Hindlimb muscle (tissue), 1 donor: ENCODE measurements at places on chromosomes 1 and 21.

DNA sequence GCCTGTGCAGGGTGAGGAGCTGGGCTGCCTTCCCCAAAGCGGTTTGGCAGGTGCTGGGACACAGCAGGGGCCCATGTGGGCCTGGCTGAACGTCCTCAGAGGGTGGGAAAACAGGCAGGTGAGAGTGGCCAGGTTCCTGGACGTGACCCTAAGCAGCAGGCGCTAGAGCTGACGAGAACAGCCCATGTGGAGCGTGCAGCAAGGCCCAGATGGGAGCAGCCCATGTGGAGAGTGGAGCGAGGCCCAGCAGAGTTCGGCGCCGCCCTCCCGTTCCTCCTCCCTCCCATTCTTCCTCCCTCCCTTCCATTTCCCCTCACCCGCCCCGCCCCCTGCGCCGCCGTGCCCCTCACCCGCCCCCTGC is 314.4 kb upstream of the VAMP3 start:
- DNase-seq = no peak

- no peak for DNase-seq
These were observed 464.3 kb upstream of the DEPDC1 start for GRCh38 chr1:68961143-68961542.

- no peak for DNase-seq
These were observed 359.2 kb upstream of the NCAM2 start for GRCh38 chr21:20639026-20639425.

- no peak for DNase-seq
These were observed 30.1 kb downstream of the PRDM15 start for GRCh38 chr21:41848958-41849580.

DNA sequence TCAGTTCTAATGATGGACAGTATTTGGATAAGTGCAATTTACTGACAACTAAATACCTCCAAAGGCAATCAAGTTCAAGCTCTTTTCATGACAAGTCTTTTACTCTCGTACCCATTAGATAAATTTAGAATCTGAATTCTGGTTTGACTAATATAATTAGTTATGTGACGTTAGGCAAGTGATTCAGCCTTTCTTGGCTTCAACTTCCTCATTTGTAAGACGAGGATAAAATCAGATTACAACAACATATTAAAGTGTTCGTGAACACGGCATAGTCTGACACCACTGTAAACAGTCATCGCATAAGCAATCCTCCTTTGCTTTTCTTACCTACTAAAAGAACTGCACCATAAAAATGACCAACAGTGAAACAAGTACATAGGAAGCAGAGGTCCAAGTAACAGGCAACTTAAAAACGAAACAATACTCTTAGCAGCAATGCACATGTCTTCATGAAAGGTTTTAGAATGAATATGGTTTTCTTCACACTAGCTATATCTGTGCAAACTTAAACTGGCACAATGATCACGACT is 25.7 kb downstream of the COA6 start:
- DNase-seq = no peak

DNA sequence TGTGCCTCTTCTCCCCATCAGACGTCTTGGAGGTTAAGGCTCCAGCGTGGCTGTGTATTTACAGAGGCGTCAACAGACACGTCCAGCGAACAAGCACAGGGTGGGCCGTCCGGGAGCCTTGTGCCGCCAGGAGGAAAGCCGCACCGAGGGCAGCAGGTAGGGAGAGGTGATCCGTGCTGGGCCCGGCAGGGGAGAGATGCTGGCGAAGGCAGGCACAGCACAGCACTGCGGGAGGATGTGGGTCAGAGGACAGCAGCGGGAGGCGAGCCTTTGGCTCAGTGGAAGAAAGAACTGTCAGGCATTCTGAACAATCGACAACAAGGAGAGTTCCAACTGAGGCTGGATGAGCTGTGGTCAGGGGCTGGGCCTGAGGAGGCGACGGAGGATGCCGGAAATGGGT is 144.1 kb upstream of the TNR start:
- DNase-seq = no peak

DNA sequence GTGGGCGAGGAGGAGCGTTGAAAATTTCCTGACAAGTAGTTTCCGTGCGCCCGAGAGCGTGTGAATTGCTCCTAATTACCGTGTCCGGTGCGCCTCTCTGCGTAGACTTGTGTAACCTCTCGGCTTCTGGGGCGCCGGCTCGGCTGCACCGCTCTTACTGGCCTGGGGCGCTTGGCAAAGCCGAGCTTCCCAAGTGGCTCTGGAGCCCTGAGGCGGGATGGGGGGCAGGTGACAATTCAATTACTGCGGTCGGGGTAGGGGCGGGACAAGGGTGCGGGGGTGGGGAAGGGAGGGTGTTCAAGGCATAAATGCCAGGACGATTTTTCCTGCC is 392 bp upstream of the DMRTA2 start:
- DNase-seq = no peak

- DNase-seq = no peak
These were observed 506.8 kb downstream of the NPHP4 start for GRCh38 chr1:5485436-5485835.

DNA sequence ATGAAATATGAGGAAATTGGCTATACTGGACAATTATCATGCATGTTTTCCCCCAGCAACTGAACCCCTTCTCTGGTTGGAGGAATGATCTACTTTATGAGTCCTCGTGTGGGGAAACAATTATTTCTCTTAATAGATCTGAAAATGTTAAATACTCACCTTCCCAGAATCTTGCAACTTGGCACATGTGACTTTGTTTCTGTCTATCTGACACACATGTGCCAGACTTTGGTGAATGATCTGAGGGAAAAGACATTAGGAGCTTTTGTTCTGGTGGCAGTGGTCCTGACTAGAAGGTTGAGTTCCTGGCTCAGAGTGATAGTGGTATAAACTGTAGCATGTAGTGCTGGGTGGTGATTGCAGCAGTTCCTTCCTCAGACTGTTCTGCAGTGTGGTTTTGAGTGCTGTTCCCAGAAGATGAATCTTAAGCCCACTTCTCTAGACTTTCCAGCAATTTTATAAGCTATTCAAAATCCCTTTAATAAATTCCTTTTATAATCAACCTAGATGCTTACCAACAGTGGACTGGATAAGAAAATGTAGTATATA is 59.3 kb upstream of the B3GALNT2 start:
- no peak for DNase-seq

GRCh38 chr21:41406340-41406739 is 19.7 kb upstream of the MX1 start:
- DNase-seq = no peak

GRCh38 chr1:156522443-156522970 is 21.9 kb upstream of the MEF2D start:
- no peak for DNase-seq

DNA sequence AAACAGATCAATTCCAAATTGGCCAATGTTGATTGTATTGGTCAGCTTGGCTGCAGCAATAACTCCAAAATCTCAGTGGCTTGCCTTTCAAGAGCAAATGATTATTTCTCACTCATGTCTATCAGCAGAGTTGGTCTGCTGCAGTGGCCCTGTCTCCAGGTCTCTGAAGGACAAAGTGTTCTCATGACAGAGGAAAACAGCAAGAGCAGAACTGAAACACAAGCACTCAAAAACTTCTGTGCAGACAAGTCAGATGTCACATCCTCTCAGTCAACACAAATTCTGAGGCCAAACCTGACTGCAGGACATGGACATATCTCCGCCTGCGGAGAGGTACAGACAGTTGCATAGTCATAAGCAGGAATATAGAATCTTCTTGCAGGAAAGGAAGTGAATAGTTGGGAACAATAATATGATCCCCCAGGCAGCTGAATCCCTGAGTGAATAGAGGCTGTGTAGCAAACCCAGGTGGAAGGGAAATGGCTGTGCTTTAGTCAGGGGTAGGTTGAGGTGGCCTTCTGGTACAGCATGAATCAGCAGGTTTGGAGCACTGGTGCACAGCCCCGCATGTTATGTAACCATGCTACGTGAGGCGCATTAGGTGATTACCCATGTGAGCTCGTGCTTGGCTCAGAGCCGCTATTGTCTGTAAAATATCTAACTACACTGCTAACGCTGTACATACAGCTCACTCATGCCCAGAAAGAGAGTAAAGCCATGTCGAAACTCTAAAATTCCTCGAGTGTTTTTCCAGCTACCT is 17.1 kb upstream of the UBE2U start:
- no peak for DNase-seq

DNA sequence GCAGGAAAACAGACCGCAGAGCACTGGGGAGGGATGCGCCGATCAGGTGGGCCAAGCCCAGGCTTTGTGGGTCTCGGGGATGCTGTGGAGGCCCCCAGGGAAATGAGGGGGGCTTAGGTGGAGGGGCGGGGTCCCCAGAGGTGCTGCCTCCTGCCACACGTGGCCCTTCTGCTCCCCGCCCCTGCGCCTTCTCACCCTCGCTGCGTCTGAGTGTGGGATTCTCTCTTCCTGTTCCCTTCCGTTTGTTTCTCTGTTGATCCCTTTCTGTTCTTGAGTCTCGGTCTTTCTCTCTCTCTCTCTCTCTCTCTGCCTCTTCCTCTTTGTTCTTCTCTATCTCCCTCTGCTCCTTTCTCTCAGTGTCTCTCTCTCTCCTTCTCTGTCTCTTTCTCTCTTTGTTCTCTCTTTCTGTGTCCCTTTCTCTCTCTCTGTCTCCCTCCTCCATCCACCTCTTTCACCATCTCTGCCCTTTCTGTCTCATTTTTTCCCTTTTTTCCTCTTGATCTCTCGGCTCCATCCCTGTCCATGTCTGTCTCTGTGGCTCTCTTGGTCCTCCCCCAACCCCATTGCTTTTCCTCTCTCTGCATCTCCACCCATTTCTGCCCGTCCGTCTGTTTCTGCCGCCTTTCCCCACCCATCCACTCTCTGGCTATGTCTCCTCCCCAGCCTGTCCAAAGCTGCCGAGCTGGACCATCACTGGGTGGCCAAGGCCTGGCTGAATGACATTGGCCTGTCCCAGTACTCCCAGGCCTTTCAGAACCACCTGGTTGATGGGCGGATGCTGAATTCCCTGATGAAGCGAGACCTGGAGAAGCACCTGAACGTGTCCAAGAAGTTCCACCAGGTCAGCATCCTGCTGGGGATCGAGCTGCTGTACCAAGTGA is 52.4 kb upstream of the TMEM51 start:
- DNase-seq = no peak

DNA sequence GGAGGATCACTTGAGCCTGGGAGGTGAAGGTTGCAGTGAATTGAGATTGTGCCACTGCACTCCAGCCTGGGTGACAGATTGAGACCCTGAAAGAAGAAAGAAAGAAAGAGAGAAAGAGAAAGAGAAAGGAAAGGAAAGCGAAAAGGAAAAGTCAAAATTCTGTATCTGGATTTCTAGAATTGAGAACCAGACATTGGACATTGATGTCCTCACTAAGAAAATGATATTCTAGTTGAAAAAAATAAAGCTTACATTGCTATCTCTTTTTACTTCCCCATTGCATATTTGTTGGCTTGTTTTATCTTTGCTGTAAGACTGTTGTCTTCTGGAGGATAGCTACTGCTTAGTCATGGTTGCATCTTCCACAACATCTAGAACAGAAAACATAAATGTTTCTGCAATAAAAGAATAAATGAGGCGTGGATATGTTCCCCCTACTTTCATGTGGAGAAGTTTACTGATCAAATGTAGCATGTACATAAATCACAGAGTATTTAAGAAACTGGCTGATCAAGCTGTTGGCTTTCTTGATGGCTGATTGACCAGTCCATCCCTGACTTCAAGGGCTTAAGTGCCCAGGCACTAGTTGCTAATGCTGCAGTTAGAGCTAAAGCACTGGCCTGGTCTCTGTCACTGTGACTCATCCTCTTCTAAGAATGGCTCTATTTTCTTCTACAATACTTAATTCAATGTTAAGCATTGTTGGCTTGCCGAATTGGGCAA is 17.7 kb downstream of the CD53 start:
- no peak for DNase-seq

- DNase-seq = no peak
These were observed 143.9 kb downstream of the CLIC6 start for GRCh38 chr21:34812504-34813265.

DNA sequence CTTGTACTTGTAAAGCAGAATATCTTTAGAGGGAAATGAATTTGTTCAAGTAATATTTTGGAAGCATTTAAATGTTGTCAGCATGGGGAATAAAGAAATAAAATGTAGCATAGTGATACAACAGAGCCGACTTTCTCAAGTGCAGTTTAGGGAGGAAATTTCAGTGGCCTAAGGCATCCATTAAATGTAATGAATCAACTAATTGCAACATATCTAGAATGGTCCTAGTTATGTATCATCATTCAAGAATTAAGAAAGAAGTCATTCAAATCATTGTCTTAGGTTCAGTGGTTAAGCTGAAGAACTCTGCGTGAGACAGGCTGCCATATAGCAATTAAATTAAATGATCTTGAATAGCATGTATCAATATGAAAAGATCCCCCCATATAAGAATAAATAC is 360.7 kb downstream of the TBX15 start:
- no peak for DNase-seq

DNA sequence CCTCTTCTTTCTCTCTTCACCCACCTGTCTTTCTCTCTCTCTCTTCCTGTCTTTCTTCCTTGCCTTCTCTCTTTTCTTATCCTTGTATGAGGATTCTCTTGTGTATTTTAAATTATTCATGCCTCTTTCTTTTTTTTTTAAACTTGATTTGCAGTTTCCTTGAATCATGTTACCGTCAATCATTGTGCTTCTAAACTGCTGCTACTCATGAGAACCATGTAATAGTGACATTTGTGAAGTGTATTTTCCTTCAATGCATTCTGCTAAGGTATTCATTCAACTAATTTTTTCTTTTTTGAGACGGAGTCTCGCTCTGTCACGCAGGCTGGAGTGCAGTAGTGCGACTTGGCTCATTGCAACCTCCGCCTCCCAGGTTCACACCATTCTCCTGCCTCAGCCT is 539.1 kb upstream of the BRINP3 start:
- DNase-seq = no peak

- no peak for DNase-seq
These were observed 115.0 kb downstream of the EPHB2 start for GRCh38 chr1:22825486-22826189.

DNA sequence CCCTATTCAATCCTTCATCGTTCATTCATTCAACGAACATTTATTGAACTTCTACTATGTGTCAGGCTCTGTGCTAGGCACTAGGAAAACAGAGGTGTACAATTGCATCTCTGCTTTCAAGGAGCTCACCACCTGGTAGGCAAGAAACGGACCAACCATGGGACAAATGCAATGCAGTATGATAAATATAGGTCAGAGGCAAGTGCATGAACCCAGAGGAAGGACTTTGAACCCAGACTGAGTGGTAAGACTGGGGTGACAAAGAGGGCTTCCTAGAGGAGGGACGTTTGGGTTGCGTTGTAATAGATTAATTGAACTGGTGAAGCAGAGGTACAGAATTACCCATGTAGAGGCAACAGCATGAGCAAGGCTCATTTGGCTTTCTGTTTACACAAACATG is 16.4 kb downstream of the CD2 start:
- no peak for DNase-seq
